CD4-positive, alpha-beta T cell treated with Interleukin-6 for 4 hours (primary cell): ENCODE measurements at places on chromosomes 7 and 10.

DNA sequence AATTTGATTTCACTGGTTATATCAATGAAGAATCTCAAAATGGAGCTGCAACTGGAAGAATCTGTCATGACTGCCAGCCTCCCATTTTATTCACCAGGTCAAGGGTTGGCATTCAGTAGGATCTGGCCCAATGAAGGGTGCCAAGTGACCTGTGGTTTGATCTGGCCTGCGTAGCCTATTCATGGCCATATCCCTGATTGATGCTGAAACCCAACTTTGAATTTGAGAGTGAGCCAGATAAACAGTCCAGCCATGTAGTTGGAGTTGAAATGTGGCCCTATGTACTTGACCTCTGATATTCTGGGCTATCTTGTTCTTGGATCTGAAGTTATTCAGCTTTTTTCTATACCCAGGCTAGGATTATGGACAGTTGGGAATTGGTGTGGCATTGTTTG is 1.5 kb downstream of the MKLN1 start:
- no peak for DNase-seq

DNA sequence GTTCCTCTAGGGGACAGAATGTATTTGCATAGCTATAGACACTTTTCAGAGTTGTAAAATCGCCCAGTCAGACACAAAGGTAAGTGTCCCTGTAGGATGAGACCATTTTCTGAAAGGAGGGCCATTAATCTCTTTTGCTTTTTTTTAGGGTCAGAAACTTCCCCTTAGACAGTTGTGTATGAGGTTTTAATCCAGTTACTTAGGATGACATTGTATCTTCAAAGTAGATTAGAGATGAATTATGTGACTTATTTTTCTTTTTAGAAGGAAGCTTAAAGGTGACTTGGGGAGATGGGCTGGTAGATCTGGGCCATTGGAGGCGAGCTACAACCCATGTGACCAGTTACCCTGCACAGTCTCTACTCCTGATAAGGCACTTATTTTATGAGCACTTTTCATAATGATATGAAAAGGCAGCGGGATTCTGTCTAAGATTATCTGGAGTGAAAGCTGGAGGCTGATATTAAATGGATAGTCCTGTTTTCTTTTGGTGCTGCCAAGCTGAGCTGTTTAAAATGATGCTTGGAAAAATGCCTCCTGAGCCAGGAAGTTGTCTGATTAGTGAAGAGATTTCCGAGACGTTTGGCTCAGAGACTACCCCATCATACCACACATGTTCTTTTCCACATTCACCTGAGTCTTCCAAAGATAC is 264.3 kb downstream of the AUTS2 start:
- DNase-seq = no peak

GRCh38 chr10:132959559-132959961 is 17.2 kb upstream of the CFAP46 start:
- DNase-seq = no peak

- DNase-seq = no peak
Observed at GRCh38 chr10:122774231-122774630, 71.4 kb downstream of the CUZD1 start.

DNA sequence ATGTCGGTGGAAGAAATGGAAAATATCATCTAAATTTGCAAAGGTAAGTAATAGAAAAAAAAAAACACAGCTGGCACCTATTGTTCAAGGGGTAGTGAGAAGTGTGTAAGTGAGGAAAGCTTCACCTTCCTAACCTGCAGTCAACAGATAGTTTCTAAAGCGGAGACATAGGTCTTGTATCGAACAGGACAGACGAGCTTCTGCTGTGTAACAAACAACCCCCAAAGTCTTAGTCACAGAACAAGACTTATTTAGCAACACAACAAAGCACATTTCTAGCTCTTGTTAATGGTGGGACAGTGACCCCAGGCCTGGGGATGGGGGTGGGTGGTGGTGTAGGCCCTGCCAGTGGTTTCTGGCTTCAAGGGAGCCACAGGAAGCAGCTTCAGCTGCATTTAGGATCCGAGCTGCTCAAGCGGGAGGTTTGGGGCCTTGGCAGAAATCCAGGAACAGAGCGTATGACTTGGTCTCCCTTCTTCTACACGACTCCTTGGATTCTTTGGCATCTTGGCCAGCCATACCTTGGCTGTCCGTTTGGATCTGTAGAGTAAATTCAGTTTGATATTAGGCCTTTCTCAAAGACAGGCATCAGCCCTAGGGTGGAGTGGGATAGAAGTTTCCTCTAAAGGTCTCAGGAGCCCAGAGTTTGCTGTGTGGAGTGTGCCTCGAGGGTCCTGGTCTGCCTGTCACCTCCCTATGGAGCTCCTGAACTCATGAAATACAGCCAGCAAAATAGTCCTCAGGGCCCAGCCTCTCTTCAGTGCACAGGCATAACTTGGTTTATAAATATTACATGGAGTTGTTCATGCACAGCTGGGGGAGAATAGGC is 56.9 kb upstream of the SHH start:
- DNase-seq = no peak

- DNase-seq = no peak
Observed at GRCh38 chr10:4651404-4652037, 174.5 kb upstream of the AKR1E2 start.

GRCh38 chr7:113373863-113374262 is 255.5 kb upstream of the SMIM30 start:
- DNase-seq = no peak

- peak; percentile 17 for DNase-seq
Observed at GRCh38 chr10:62437696-62438095, 63.5 kb downstream of the ZNF365 start.

DNA sequence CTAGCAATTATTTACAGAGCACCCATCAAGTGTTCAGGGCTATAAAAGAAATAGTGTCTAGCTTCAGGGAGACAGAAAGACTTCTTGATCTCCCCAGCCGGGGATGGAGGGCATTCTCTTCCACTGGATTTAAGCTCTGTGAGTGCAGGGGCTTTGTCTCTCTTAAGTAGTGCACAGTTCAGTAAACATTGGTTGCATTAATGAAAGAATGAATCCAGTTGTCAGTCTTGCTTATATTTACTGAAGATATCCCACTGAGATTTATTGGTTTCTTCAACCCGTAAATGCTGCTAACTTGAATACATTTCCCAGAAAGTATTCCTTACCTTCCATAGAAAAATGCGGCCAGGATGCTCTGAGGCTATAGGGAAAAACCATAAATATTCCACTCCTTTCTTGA is 41.9 kb downstream of the AUTS2 start:
- DNase-seq = no peak

DNA sequence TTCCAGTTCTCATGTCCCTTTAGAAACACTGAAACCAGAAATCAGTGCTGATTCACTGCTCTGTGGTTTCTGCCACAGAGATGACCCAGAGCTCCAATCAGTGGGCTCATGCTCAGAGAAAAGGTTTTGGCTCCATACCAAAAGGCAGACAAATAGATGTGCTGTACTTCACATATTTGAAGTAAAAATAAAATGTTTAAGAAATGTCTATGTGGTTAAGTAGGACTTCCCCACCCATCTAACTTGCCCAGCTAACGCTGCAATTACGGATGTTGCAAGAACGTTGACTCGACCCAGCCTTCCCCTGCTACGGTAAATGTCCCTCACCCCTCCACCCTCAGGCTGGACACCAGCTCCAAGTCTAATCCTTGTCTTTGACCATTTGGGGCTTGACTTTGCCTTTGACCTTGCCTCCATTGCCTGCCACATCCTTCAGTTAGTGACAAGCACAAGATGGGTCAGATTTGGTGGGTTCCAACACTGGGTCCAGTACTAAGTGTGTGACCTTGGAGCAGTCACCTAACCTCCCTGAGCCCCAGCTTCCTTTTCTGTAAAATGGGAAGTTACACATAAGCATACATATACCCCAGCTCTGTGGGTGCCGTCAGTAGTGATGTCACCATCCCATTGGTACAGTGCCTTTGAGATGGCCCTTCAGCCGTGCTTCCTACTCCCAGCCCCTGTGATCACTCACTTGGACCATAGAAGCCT is 95.8 kb downstream of the CHST15 start:
- DNase-seq = no peak

DNA sequence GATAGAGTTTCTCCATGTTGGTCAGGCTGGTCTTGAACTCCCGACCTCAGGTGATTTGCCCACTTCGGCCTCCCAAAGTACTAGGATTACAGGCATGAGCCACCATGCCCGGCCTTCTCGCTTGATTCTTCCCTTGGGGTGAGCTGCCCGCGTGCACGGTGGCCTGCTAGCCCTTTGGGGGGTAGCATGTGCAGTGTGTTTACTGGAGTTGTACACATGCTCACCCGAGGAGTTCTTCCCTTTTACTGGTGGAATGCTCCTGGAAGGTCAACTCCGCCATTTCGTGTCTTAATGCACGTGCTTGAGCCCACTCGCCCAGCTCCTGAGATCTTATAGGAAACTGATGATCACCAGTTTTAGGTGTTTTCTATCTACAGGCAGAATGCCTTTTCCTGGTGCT is 17.0 kb upstream of the ADAMTS14 start:
- no peak for DNase-seq

DNA sequence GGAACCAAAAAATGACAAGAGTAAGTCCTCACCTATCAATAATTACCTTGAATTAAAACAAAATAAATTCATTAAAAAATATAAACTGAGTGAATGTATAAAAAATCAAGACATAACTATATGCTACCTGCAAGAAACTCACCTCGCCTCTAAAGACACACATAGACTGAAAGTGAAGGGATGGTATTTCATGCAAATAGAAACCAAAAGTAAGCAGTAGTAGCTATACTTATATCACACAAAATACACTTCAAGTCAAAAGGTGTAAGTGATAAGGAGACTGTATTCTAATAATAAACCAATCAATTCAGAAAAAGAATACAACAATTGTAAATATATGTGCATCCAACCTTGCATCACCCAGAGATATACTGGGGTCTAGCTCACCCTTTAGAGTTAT is 332.6 kb downstream of the SH2D4B start:
- DNase-seq = no peak

GRCh38 chr10:71766717-71767419 is 6.5 kb downstream of the VSIR start:
- DNase-seq = no peak

- DNase-seq = no peak
Observed at GRCh38 chr10:6115411-6115810, 26.6 kb downstream of the RBM17 start.

DNA sequence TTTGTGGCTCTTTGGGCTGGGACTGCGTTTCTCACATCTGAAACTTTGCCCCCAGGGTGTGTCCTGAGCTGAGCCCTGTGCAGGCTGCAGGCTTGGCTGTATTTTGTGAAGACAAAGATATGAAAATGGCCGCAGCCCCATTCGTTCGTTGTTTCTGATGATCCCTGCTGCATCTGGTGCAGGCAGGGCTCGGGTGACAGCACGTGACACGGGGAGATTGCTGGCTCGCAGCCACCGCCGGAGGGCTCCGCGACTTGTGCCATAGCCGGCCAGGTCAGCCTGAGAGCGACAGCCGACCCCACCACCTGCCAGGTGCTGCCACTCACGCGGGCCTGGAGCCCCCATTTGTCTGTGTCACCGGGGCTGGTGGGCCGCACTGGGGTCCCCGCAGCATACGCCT is 81.3 kb downstream of the ZRANB1 start:
- no peak for DNase-seq

- DNase-seq = peak; percentile 61
Observed at GRCh38 chr10:61992671-61993668, 91.5 kb downstream of the ARID5B start.

DNA sequence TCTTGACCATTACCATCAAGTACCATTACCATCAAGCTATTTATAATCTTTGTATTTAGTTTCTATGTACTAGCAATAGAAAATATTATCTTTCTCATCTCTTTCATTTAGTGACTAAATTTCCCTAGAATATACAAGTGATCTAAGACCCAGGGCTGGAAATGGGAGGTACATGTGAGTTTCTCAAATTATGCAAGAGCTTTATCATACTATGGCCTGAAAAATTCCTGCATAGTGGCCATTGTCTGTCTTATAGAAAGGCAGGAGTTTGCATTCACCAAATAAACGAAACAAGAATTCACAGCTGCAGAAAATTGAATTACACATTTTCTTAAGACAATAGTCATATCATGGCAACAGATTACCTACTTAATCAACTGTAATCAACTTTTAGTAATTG is 50.7 kb upstream of the HDAC9 start:
- no peak for DNase-seq

DNA sequence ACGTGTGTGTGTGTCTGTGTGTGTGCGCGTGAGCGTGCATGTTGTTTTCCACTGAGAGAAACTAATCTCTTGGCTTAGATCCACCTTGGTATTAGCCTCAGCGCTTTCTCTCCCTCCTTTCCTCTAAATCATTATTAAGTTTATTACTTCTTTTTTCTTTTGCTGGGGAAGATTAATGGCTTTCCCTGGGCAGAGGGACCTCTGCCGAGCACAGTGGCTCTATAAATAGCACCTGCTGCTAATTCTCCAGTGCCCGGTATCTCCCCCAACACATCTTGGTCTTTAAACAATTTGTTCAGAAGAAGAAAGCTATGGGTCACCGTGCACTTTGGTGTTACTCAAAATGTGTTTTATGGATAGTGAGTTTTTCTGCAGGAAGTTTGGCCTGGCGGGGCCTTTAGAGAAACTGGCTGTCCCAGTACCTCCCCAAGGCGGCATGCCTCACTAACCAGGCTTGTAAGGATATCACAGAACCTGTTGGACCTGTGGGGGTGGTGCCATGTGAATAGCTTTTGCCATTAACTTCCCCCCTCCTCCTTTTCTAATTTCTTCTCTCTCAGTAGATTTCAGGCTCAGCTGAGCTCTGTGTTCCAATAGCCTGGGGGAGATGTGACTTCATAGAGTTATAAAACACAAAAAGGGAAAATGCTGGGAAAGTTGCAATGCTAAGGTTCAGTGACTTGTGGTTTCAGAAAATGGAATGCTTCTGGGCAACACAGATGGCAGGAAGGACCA is 70.1 kb upstream of the RAB11FIP2 start:
- no peak for DNase-seq

GRCh38 chr10:132100091-132100481 is 34.3 kb downstream of the JAKMIP3 start:
- DNase-seq = no peak

- DNase-seq = peak; percentile 75
Observed at GRCh38 chr7:43649755-43650274, 66.9 kb downstream of the STK17A start.

DNA sequence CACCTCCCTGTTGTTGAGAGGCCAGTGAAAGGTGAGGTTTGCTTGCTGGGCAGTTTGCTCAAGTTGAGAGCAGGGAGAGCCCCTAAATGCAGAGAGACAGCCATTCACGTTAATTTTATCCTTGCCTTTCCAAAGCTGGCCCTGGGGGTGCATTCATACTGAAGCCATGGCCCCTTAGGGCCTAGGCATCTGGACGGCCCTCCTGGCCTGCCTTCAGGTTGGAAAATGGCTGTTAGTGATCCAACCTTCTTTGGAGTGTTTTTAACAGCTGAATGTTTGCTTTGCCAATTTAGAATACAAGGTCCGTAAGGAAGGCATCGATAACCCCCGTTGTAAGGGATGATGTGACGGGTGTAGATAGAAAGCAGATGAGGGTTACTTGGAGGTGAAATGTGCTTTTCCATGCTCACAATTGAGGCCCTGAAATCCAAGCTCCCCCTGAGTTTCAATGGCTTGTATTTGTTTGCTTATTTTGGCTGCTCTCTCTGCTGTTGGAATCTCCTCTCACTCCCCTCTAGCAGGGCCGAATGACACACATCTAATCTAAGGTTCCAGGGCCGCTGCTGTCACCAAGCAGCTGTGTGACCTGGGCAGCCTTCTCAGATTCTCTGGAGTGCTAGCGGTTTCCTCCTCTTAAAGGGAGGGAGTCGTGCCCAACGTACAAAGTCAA is 171.6 kb upstream of the MKI67 start:
- no peak for DNase-seq

- no peak for DNase-seq
Observed at GRCh38 chr7:22823142-22823497, 471 bp upstream of the TOMM7 start.

- DNase-seq = no peak
Observed at GRCh38 chr10:86648704-86649427, 5.5 kb upstream of the OPN4 start.
